NCI-H1930 (cell line): ENCODE measurements at places on chromosomes 2 and 18.

GRCh38 chr2:102112271-102112670, 30.3 kb upstream of the IL1R1 start:
- DNase-seq = no peak

DNA sequence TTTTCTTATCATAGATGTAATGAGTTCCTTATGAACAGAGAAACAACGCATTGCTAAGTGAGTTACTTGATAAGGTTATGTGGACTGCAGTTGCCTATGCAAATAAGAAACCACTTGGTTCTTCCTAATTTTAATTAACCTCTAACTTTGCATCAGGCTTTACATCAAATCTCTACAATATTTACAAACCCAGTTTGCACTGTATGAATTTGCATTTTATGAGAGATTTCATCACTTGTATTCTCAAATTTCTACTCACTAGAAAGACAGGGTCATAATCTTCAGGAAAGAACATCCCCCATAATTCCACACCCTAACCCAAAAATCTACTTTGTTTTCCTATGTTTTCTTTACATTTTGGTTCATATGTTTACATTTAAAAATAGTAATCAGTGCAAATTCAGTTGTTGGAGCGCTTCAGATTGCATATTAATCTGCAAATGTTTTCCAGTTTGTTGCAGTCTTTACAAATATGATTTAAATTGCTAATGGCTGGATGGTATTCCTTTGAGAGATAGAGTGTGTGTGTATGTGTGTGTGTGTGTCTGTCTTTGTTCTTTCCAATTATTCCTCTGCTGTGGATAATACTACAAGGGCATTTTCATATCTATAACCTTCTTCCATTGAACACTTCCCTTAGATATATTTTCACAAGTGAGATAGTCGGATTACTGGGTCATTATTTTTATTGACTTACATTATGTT, 106.1 kb downstream of the COL4A4 start:
- no peak for DNase-seq

GRCh38 chr18:55413474-55413873, 174.5 kb downstream of the TCF4 start:
- no peak for DNase-seq

DNA sequence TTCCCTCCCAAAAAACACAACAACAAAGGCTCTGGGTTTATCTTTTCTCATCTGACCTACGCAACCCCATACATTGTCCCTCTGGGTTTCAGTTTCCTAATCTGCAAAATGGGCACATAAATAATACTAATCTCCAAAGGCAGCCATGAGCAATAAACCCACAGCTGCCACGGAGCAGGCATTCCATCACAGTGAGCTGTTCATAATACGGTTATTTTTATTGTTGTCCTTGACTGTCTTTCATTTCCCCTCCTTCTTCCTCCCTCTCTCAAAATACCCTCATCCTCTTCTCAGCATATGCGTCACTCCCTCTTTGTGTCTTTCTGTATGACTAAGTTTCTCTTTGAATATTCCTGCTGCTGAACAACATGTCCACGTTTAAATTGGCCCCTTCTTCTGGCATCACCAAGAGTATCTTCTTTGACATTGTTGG, 129.8 kb upstream of the CAB39 start:
- DNase-seq = no peak

- DNase-seq = no peak
Observed at GRCh38 chr2:159089543-159089942, 121.1 kb downstream of the TANC1 start.

DNA sequence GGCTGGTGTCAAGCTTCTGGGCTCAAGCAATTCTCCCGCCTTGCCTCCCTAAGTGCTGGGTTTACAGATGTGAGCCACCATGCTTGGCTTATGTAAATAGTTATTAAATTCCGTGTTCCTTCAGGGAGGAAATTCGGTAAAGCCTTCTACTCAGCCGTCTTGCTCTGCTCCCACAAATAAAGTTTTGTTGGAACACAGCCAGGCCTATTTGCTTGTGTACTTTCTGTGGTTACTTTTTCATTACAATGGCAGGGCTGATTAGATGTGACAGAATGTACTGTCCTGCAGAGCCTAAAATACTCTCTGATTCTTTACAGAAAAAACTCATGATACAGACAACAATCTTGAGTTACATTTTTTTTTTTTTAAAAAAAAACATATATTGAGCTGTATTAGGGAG, 68.8 kb upstream of the TACR1 start:
- no peak for DNase-seq

DNA sequence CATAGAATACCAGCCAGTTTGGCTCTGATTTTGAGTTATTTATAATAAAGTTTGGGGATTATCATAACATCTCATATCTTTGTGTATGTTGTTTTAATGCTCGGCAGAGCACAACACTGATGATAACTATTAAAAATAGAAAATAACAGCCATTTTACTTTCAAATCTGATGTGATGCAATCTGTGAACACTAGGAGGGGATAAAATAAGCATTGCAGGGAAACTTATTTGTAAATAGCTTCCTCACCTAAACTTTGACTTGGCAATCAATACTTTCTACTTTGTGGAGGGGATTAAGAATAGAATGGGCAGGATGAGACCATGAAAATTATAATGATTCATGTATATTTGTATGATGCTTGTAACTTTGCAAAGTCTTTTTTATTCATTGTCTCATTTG, 54.4 kb downstream of the USP14 start:
- DNase-seq = no peak

- no peak for DNase-seq
Observed at GRCh38 chr2:145740302-145740701, 1220.4 kb upstream of the ZEB2 start.

DNA sequence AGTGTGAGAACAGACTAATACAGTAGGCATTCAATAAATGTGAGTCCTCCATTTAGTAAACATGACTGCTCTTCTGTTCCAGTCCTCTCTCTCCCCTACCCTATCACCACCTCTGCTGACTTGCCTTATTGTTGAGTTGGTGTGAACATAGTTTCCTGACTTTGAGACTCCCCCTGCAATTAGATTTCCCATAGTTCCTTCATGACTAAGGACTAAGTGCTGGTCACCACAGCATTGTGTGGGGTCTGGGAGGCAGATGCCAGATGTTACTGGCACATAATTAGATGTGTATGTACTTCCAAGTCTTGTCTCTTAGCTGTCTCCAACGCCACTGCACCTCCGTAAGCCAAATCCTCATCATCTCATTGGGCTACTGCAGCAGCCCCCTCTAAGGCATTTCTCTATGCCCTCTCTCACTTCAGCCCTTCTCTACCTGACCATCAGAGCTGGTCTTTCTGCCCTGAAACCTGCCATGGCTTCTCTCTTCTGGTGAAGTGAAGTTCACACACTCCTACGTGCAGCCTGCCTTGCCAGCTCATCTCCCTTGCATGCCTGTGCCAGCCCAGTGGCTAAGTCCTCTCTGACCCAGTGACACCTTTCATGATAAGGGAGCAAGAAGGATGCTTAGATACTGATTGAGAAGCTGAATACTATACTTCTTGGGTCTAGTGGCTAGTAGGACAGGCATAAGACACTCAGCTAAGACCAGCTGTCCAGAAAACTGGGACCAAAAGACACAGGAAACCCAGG, 81.6 kb upstream of the ALPP start:
- DNase-seq = no peak

- DNase-seq = no peak
Observed at GRCh38 chr2:207561386-207562080, 31.8 kb downstream of the CREB1 start.
